ENCODE measurements at places on chromosomes 7 and 10. TPM values are rescaled to one million over a fixed set of nuclear protein-coding genes. Genes with fewer than 3 reads are reported as not detected.
A peak's percentile ranks its signal among the peaks of the same experiment; 100 is the strongest.

The FFAR4 gene
- 2.0 TPM for total RNA-seq

DNA sequence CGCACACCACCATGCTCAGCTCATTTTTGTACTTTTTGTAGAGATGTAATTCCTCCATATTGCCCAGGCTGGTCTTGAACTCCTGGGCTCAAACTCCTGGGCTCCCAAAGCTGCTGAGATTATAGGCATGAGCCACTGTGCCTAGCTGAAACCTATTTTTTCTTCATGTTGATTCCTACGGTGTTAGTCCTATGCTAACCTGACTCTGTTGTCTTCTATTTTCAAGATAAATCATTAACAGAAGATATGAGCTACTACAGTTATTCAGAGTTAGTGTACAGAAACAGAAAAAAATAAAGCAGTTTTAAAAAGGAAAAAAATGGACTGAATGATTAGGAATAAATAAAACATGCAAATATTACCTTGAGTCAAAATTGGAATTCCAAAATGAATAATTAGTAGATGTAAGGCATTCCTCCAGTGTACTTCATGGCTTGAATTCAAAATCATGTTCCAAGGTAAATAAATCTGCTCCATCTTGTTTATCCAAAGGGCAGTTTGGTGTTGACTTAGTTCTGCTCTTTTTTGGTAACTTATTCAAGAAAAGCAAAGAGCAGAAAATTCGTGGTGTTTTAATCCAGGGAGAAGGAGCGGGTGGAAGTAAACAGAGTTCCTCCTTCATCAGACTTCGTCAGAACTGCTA, 185.8 kb downstream of the CACNB2 start:
- no peak for DNase-seq

DNA sequence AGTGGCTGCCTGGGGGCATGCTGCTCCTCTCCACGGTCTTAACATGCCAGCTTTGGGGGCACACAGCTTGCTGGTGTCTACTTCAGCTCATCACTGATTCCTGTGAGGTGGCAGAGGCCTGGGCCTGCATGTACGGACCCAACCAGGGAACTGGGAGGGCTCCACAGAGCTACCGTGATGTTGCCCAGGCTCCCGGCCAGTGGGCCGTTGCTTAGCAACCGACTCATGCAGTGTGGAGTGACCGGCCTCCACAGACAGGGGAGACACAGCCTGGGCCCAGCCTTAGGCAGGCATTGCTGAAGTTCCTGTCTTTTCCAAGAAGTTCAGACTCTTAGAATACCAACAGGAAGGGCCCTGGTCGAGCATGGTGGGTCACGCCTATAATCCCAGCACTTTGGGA, 25.8 kb upstream of the SH2B2 start:
- no peak for DNase-seq

DNA sequence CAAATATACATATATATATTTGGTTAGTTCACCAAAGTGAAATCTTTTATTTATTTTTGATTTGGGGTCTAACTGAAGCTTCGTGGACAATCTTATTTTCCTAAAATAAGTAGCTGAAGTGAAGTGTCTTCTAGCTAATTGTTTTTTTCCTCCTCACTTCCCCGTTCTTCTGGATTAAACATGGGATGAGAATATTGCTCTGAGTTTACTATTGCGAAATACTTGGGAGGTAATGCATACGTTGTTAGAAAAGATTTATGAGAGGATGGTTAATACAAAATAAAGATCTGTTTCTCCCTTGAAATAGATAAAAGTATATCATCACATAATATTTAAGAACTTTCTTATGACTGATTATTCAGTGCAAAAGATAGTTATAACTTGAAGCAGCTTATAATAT, 228.3 kb upstream of the TPK1 start:
- no peak for DNase-seq

GRCh38 chr7:31119249-31119648, 67.1 kb downstream of the ADCYAP1R1 start:
- no peak for DNase-seq

- peak; percentile 62 for DNase-seq
Measured at GRCh38 chr7:112452102-112452888, 2.0 kb downstream of the IFRD1 start.

DNA sequence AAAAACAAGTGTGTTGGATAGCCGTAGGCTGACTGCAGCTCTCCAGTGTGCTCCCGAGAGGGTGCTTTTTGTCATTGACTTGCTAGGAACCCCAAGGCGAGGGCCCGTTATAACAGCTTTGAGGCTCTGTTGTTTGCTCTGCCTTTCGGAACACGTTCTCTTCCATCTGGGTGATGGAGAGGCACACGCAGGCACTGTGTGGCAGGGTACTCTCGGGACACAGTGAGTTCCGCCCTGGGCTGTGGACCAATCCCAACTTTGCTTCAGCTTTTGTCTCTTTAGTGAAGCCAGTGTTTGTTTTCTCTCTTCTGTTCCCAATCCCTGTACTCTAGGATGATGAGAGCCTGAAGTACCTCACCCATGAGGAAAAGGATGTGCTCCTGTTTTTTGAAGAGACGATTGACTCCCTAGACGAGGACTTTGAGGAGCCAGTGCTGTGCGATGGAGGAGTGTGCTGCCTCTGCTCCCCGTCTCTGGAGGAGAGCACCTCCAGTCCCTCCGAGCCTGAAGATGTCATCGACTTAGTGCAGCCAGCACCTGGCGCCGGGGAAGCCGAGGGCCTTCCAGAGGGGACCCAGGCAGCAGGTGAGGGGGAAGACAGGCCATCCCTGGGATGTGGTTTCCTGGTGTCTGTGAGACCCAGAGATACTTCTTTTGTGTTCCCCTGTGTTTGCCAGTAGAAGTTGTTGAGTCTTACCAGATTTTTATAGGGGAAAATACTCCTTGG, 43.2 kb downstream of the PROSER2 start:
- DNase-seq: no peak

All from stomach (tissue), 19 donors.